ENCODE measurements at places on chromosomes 11 and 22.

DNA sequence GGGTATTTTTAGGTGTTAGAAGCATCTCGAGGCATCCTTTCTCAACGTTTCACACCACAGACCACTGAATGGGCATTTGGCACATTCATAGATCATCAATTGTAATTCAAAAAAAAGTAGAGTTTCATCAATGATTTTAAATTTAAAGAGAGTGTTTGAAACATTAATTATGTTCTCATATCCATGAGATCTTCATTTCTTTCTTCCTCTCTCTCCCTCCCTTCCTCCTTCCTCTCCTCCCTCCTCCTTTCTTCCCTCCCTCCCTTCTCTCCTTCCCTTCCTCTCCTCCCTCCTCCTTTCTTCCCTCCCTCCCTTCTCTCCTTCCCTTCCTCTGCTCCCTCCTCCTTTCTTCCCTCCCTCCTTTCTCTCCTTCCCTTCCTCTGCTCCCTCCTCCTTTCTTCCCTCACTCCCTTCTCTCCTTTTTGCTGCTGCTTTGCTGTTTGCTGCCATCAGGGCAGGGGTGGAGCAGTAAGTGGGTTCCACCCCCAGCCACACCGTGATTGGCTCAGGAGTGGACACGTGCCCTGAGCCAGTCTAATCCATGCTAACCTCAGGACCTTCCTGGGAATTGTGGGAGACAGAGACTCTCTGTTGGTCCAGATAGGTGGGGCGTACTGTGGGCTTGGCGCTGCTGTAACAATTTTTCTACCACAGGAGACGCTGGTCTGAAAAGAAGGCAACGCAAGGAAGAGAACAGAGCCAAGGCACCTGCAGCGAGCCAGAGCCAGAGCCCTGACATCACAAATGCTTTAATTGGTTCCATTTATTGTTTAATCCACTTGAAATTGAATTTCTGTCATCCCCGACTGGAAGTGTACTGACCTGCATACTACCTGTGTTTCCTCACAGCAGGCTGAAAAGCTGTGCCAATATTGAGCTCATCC is 33.7 kb upstream of the APOBEC3A start:
- DNase-seq, result no peak

- DNase-seq, result no peak
These were observed 10.2 kb upstream of the DDB2 start for GRCh38 chr11:47204637-47204989.

DNA sequence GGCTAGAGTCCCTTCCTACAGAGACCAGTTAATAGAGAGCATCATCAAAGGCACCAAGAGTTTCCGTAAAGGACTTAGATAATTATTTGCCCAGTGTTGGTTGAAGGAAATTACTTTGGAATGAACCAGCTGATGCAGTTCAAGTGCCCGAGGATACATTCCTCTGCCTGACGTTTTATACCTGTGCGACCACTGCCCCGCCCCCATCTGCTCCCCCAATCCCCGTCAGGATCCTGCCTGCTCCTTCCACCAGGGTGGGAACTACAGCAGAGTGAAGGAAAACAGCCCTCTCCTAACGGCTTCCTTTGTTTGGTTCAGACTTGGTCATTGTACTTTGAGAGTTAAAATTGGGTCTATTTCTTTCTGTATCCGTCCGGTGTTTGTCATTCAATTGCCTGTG is 761.5 kb downstream of the NTM start:
- DNase-seq, result no peak

- no peak for DNase-seq
These were observed 7.7 kb downstream of the MPPED2 start for GRCh38 chr11:30578406-30578805.

GRCh38 chr11:122714484-122714883 is 59.0 kb downstream of the UBASH3B start:
- DNase-seq, result no peak

- no peak for DNase-seq
These were observed 46.8 kb downstream of the TRIM44 start for GRCh38 chr11:35709376-35709775.

GRCh38 chr22:21975273-21975672 is 7.3 kb downstream of the TOP3B start:
- DNase-seq, result no peak

GRCh38 chr11:115672999-115673411 is 168.8 kb upstream of the CADM1 start:
- no peak for DNase-seq

- peak; percentile 49 for DNase-seq
These were observed 13.1 kb upstream of the RPS19BP1 start for GRCh38 chr22:39545386-39546365.

DNA sequence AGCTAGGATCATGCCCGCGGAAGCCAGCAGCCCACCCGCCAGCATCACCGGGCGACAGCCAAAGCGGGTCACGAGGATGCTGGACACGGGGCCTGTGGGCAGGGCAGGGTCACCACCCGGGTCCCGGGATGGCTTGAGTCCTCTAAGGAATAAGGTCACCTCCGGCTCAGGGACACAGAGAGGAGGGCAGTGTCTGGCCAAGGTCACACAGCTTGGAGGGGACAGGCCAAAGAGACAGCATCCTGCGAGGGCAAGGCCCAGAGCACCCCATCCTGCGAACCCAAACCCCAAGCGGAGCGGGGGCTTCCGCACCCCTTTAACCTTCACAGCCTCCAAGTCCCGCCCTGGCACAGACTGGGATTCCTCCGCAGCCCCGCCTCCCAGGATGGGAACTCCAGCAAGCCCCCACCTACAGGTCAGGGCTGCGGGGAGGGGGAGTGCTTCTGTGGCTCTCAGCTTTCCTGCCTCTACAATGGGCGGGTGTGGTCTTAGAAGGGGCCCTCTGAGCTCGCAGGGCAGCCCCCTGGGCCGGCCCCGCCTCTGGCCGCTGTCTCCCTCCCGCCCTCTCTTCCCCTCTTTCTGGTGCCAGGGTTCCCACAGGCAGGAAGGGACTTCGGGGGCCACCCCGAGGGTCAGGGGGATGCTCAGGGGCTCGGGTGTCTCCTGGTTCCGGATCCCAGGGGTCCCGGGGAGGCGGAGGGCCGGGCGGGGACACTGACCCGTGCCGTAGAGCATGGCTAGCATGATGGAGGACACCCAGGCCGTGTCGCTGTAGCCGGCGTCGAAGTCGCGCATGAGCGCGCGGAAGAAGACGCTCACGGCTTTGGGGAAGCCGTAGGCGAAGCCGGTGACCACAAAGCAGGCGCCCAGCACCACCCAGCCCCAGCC is 1.8 kb downstream of the SLC16A8 start:
- DNase-seq, result no peak

Measured in effector CD4-positive, alpha-beta T cell (primary cell).